ENCODE measurements at places on chromosomes 16 and 17.

- no peak for DNase-seq
These were observed 153.6 kb downstream of the ABCA8 start for GRCh38 chr17:68801335-68802247.

DNA sequence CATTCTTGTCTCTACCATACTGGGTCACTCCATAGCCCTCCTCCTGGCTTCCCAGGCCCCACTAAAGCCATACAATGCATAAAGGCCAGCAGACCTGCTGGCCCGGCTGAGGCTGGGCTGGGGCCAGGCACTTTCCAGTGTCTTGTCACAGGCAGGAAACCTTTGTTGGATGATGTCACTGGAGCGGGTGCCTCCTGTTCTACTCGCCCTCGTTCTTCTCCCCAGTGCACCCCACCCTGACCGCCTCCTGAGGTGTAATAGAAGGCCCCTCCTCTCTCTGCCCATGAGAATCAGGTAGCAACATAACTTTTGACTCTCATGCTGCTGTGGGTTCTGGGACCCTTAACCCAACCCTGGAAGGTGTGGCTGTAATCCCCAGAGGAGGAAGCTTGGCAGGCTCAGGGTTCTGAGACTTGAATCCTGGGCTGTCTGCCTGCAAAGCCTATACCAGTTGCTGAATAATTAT lies 54.2 kb upstream of the IL34 start:
- DNase-seq = no peak

GRCh38 chr17:79822583-79823124 lies 16.6 kb downstream of the CBX4 start:
- no peak for DNase-seq

GRCh38 chr17:50355701-50356341 lies 9.9 kb downstream of the XYLT2 start:
- DNase-seq = no peak

GRCh38 chr17:67737145-67737544 lies 19.4 kb downstream of the NOL11 start:
- no peak for DNase-seq

DNA sequence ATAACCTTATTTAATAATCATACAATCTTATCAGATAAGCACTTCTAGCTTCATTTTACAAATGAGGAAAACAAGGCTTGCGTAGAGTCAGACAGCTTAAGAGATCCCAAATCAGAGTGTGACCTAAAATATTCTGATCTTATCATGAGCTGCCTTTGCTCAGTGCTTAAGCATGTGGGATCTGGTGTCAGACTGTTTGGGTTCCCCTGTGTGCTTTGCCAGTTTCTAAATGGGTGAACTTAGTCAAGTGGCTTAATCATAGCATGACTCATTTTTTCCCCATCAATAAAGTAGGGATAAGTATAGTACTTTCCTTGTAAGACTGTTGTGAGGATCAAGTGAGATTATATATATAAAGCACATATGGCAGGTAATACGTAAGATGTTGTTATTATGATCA lies 612.6 kb upstream of the C16orf82 start:
- DNase-seq = no peak

DNA sequence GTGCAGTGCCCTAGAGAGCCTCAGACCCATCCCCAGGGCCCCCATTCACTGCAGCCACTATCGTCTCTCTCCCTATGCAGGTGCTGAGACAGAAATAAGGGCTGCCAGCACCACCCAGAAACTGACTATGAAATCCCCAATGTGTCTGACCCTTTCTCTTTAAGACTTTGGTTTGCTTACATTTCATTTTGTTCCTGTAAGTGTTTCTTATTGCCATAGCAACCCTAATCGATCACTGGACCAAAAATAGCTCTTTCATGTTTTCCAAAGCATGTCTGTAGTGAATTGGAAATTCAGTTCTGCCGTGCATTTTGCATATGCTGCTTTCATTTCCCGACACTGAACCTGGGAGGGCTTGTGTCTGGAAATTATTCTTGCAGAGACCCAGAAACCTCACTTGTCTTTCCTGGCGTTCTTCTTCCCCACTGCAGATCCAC lies 148.7 kb upstream of the NOL11 start:
- no peak for DNase-seq
